ENCODE measurements at places on chromosomes 16 and 17. TPM values are rescaled to one million over a fixed set of nuclear protein-coding genes. Genes with fewer than 3 reads are reported as not detected.

- no peak for DNase-seq
Observed at GRCh38 chr16:69644790-69645189, 79.0 kb downstream of the NFAT5 start.

Gene TBX6
- 0.26 TPM for polyA plus RNA-seq

Gene SDR42E1
- polyA plus RNA-seq: 0.11 TPM

Gene GAST
- polyA plus RNA-seq: not detected

DNA sequence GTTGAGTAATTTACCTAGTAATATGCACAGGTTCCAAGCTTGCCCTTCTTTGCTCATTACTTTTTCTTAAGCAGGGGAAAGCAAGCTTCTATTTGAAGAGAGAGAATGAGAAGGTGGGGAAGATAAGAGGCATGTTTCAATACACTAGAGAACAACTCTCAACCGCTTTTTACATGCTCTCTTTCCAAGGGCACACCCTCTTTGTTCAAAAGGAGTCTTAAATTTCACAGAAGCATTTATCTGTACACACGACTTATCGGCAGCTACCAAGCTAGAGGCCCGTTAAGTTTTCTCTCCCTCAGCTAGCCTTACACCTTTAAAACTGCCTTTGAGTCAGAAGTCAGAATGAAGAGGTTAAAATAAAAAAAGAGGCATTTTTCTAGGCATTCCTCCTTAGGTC is 79.6 kb downstream of the STH start:
- DNase-seq: no peak

DNA sequence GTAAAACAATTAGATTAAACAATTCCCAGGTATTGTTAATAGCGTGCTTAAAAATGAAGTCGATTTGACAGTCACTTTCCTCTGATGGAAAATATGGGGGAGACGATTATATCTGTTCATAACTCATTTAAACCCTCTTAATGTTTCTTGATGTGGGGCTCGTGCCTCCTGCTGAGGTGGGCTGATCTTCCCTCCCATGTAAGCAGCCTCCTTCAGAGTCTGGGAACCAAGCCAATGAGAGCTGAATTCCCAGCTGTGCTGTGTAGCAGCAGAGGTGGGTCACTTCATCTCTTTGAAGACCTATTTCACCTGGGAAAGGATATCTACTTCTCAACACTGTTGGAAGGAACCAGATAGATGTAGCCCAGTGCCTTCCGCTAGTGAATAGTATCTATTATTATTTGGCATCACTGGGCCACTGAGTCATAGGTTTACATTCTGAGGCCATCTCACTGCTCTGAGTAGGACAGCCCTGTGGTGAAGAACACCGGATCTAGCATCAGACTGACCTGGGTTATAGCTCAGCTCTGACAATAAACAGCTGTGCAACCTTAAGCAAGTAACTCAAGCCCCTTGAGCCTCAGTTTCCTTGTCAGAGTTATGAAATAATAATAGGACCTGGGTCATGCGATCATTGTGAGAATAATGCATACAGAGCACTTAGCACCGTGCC is 85.3 kb upstream of the C16orf82 start:
- no peak for DNase-seq

Gene C16orf96
- 0.01 TPM for polyA plus RNA-seq

Gene TMC7
- polyA plus RNA-seq: 1.1 TPM

DNA sequence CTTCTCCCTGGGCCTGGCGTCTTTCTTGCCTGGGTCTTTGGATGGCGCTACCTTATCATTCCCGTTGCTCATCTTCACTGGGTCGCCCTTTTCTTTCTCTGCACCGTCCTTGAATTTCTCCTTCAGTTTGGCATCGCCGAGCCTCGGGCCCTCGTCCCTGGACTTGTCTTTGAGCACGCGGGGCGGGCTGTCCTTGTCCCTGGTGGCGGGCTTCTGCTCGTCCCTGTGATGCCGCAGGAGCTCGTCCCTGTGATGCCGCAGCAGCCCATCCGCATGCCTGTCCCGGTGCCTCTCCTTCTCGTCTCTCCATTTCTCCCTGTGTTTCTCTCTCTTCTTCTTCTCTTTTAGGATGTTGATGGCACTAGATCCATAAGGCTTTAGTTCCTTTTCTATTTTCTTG is 64.3 kb downstream of the ZNF778 start:
- DNase-seq: no peak

Gene NXN
- 8.6 TPM for polyA plus RNA-seq

DNA sequence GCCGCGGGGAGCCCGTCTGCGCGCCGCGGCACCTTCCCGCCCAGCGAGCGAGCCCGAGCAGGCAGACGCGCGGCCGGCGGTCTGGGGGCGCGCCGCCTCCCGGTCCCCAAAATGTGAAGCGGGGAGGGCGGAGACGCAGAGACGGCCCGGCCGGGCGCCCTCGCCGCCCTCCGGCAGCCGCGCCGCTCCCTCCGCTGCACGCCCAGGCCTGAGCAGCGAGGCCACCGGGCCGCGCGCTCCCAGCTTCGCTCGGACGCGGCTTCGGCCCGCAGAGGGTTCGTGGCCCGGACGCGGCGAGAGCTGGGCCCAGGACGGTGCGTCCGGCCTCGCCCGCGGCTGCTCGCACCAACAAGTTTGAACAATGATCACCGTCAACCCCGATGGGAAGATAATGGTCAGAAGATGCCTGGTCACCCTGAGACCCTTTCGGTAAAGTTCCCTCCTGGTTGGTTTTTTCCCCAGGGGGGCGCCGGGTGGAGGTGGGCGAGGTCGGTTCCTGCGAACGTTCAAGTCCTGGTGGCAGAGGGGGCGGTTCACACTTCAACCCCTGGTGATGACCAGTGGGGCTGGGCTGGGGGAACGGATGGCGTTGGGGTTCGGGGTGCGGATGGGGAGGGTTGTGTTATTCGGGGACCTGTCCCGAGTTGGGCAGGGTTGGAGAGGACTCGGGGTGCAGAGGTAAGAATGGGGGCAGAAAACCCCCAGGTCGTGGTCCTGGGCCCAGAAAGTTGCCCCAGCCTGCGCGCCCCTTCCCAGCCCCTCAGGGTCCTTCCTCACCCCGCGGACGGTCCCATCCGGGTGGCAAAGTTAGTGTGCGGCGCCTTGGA is 678 bp downstream of the MGAT5B start:
- DNase-seq: no peak

Gene BIRC5
- polyA plus RNA-seq: 0.11 TPM

Gene EPOP
- 0.88 TPM for polyA plus RNA-seq

DNA sequence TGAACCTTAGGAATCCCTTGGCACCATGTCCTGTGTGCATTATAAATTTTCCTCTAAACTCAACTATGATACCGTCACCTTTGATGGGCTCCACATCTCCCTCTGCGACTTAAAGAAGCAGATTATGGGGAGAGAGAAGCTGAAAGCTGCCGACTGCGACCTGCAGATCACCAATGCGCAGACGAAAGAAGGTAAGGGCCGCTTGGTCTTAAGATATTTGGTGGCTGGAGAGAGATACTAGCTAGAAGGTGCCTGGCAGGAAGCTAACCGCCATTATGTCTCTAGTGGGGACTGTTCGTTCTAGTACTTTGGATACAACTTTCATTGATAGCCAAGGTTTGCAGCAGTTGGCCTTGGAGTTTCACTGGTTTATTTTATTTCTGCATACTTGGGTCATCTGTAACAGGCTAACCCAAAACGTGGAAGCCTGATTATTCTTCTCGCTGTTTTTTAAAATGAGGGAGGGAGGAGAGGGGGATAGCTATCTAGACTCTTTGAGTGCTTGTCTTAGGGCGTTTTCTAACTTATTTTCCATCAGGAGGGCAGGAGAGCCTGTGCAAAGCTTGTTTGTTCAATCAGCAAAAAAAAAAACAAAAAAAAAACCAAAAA is 1.3 kb downstream of the RBBP6 start:
- no peak for DNase-seq

- DNase-seq: no peak
Observed at GRCh38 chr17:4318596-4318995, 47.9 kb downstream of the UBE2G1 start.

- peak; percentile 51 for DNase-seq
Observed at GRCh38 chr16:47197536-47198179, 53.9 kb upstream of the NETO2 start.

- DNase-seq: no peak
Observed at GRCh38 chr17:47792979-47793378, 28.6 kb downstream of the OSBPL7 start.
